ENCODE measurements at places on chromosomes 4 and X. TPM values are rescaled to one million over a fixed set of nuclear protein-coding genes. Genes with fewer than 3 reads are reported as not detected.

The GABRB1 gene
- 3.5 TPM for total RNA-seq

- no peak overlapping the region for H3K27ac ChIP-seq
- no peaks in the 10 kb centered on the region for H3K27me3 ChIP-seq
- DNase-seq = no peak
- peaks cover 32% of the 10 kb centered on the region for H3K36me3 ChIP-seq
Measured at GRCh38 chr4:153332936-153333335, 11.6 kb upstream of the MND1 start.

GRCh38 chr4:97330917-97331316, 812.4 kb downstream of the STPG2 start:
- DNase-seq = peak; percentile 0
- H3K36me3 ChIP-seq = no peaks in the 10 kb centered on the region
- H3K4me1 ChIP-seq = no peaks in the 10 kb centered on the region
- H3K27ac ChIP-seq = no peak overlapping the region
- H3K27me3 ChIP-seq = no peaks in the 10 kb centered on the region
- no peak overlapping the region for H3K4me3 ChIP-seq

DNA sequence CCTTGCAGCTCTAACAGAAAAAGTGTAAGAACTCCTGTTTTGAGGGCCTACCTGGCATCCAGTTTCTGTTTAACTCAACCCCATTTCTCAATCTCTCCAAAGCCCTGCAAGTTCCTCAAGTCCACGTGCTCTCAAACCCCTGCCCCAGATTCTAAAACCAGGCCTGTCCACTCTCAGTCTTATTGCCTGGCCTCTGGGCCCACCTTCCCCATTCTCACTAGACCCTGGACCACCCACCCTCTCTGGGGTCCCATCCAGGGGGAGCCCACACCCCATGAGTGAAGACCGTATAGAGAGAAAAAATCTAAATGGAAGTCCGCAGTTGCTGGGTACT, 58.3 kb downstream of the TLR10 start:
- no peak for DNase-seq
- H3K36me3 ChIP-seq = no peaks in the 10 kb centered on the region
- H3K27me3 ChIP-seq = no peaks in the 10 kb centered on the region
- H3K4me1 ChIP-seq = no peaks in the 10 kb centered on the region
- no peak overlapping the region for H3K4me3 ChIP-seq
- H3K27ac ChIP-seq = no peak overlapping the region

The POLN gene
- total RNA-seq = 2.5 TPM

The CLNK gene
- total RNA-seq = not detected

DNA sequence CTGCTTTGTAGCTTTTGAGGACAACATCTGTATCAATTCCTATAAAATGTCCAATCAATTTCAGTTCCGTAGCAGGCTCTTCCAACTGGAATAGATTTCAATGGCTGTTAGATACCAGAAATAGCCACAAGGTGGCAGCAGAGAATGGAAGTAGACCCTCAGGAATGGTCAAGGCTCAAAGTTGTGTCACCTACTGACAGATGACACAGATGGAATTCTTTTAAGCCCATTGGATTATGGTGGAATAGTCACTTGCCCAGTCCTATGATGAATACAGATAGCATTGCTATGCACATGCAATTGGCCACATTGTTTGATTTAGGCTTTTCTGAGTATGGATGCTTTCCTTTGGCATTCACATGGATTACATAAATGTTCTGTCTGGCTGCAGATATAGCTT, 130.4 kb upstream of the RADX start:
- H3K27ac ChIP-seq = no peak overlapping the region
- peak; percentile 57 for DNase-seq
- no peaks in the 10 kb centered on the region for H3K27me3 ChIP-seq
- H3K4me3 ChIP-seq = no peak overlapping the region
- no peaks in the 10 kb centered on the region for H3K36me3 ChIP-seq
- H3K4me1 ChIP-seq = no peaks in the 10 kb centered on the region

GRCh38 chr4:182923366-182923765, 6.2 kb upstream of the DCTD start:
- no peaks in the 10 kb centered on the region for H3K27me3 ChIP-seq
- H3K36me3 ChIP-seq = no peaks in the 10 kb centered on the region
- no peaks in the 10 kb centered on the region for H3K4me1 ChIP-seq
- DNase-seq = no peak

GRCh38 chr4:73258436-73258685, 237 bp downstream of the ANKRD17 start:
- no peaks in the 10 kb centered on the region for H3K27me3 ChIP-seq
- no peak for DNase-seq
- peaks cover 8% of the 10 kb centered on the region for H3K4me1 ChIP-seq
- peak overlapping the region; percentile 83 for H3K4me3 ChIP-seq

DNA sequence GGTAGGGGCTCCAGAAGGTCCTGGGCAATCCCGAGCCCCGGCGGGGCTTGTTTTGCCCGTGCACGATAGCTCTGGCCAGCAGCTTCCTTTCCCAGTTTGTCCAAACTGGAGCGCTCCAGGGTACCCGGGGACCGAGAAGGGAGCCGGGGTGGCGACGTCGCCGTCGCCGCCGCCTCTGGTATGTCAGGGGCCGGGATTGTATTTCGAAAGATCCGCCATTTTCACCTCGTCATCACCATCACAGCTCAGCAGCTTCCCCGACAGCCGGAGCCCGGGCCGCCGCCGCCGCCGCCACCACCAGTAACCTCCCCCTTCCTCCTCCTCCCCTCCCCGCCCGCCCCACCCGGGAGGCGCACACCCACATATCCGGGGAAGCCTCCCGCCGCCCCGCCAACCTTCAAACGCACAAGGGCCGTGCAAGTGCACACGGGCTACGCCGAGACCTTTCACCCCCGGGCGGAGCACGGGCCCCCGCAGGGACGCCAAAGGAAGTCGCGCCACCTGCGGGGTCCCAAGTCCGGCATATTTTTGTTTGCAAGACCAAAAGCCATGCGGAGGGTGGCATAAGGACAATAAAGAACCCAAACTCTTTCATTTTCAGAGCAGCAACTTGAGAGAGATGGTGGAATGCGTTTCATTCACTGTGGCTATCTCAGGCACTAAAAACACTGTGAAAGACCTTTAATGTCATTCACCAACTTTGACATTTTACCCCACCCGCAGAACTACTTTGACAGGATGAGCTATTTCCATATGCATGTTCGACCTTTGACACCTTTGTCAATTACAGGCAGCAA, at the start of gene LIN54:
TSS of gene LIN54 (minus strand) at position 302 of the 797 bp plus-strand sequence. CDS start 25,979 bp downstream, outside the sequence.
- no peaks in the 10 kb centered on the region for H3K36me3 ChIP-seq
- peak within 1 kb of the TSS; percentile 84 for H3K27ac ChIP-seq
- peak within 1 kb of the TSS; percentile 71 for H3K4me3 ChIP-seq
- peak; percentile 66 for DNase-seq
- no peaks in the 10 kb centered on the region for H3K4me1 ChIP-seq
